ENCODE measurements at places on chromosomes 12 and 14. TPM values are rescaled to one million over a fixed set of nuclear protein-coding genes. Genes with fewer than 3 reads are reported as not detected.

The SPTLC2 gene
- total RNA-seq: 10.8 TPM

DNA sequence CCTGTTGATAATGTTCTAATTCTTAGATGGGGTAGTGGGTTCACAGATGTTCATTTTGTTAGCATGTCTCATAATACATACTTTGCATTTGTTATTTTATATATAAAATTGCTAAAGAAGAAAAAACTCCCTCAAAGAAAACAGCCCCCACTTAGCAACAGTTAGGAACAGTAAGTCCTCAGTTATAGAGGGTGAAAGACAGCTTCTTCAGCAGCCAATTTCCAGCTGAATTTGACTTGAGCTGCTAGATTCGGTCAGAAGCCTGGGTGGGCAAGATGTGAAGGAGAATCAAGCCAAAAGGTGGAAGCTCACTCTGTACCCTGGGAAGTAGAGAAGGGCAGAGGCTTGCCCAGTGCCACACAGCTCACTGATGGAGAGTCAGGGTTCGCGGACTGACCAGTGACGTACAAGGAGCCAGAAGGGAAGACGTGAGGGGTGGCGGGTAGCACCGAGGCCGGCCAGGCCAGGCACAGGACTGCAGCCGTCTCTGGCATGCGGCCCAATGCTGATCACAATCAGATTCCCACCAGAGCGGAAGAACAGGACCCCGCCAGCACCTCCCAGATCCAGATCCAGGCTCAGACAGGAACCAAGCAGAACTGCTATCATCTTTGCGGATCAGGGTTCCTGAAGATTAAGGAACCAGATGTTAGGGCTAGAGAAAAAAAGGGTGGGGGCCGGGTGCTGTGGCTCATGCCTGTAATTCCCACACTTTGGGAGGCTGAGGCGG, 30.4 kb upstream of the VWF start:
- peak; percentile 82 for DNase-seq

DNA sequence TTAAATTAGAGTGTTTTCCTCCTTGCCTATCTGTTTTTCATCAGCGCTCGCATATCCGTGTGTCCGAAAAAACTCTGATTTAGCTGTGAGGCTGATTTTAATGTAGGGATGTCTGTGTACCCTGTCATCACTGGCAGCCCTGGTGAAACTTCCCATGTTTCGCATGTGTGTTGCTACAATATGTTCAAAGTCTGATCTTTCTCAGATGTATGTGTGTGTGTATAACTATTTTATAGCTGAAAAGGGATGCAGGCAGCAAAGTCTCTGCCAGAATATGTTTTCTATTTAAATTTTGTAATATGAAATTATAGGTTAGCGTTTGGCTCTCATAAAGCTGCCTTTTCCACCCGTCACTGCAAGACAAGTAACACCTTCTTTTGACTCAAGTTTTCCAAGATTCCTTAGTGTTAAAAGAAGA, 154.8 kb downstream of the TMTC2 start:
- no peak for DNase-seq

- peak; percentile 4 for DNase-seq
These were observed 54.0 kb downstream of the MVK start for GRCh38 chr12:109627633-109628032.

GRCh38 chr14:47194055-47194454, 481.4 kb downstream of the MDGA2 start:
- no peak for DNase-seq

GRCh38 chr12:79569679-79570078, 121.1 kb downstream of the PAWR start:
- no peak for DNase-seq

GRCh38 chr12:104702565-104703139, 245.9 kb downstream of the CHST11 start:
- DNase-seq: peak; percentile 82

DNA sequence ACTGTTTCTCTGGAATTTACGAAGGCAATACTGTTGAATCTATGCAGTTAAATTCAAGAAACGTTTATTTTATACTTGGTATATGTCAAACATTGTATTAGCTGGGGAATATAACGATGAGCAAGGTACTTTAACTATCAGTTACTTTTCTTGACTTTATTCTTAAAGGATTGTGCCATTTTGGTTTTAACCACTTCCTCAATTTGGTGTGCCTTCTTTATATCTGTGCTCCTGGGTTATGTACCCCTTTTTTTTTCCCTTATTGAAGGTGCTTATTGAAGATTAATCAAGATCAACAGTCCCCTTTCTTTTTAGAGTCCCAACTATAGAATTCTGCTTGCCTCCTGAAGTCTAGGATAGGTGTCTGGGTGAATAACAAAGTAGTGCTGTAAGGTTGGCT, 5.8 kb downstream of the RAB21 start:
- DNase-seq: no peak

DNA sequence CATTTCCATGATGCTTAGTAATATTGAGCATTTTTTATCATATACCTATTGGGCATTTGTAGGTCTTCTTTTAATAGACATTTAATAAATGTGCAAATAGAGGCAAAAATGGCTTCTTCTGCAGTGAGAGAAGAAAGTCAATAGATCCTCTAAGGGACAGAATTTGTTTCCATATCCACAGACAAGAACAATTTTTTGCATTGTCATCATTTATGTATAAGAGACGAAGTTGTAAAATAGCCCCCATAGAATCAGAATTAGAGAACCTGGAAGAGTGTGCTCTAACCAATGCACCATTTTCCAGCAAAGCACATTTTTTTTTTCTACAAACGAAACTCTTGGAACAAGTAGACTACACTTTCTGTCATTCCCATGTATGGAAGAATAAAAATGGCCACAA, 365.1 kb upstream of the PDE3A start:
- DNase-seq: no peak

The TAS2R46 gene
- 0.43 TPM for total RNA-seq

DNA sequence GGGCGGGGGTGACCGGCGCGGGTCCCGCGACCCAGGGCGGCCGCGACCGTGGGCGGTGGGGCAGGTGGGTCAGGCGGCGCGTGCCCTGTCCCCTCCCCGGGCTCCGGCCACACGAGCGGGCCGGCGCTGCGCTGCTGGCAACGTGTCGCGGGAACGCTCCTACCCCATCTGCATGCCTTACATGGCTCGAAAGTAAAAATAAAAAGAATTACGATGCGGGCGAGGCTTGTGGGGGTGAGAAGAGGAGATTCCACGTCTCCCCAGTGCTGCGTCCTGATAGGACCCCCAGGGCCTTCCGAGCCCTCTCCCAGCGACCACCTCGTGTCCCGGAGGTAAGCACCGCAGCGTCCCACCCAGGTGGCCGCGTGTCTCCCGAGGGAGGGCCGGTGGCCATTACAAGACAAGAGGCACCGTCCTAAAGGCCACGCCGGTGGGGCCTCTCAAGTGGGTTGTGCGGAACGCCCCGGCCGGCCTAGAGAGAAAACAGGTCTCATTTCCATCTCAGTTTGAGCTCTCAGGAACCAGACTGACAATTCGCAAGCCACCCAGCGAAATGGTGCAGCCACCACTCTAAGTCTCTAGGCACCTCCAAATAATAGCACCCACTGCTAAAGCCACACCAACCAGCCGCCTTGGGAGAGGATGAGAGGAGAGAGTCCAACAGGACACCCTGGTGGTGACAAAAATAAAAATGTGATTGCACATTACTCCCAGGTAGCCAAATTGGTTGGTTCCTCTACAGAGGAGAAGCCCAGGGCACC, 612 bp upstream of the FOXN3 start:
- DNase-seq: peak; percentile 83

The SPX gene
- total RNA-seq: 12.4 TPM

DNA sequence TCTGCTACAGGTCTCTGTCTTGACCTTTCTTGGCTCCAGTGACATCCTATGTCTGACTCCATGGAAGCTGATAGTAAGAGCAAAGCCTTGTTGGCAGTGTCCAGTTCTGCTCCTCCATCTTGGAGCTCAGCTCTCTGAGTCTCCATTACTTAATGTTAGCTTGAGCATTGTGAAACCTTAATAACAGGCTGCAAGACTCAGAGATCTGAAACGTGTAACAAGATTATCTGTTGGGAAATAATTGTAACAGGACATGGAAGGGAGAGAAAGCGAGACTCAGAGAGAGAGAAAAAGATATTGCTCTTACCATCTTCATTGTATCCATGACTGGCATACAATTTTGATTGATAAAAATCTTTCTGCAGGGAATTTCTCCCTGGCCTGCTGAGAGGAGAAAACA, 1365.7 kb downstream of the AACS start:
- no peak for DNase-seq

GRCh38 chr12:72869024-72869423, 596.9 kb downstream of the TRHDE start:
- DNase-seq: no peak

GRCh38 chr12:49644620-49644994, 21.2 kb downstream of the PRPF40B start:
- peak; percentile 86 for DNase-seq

DNA sequence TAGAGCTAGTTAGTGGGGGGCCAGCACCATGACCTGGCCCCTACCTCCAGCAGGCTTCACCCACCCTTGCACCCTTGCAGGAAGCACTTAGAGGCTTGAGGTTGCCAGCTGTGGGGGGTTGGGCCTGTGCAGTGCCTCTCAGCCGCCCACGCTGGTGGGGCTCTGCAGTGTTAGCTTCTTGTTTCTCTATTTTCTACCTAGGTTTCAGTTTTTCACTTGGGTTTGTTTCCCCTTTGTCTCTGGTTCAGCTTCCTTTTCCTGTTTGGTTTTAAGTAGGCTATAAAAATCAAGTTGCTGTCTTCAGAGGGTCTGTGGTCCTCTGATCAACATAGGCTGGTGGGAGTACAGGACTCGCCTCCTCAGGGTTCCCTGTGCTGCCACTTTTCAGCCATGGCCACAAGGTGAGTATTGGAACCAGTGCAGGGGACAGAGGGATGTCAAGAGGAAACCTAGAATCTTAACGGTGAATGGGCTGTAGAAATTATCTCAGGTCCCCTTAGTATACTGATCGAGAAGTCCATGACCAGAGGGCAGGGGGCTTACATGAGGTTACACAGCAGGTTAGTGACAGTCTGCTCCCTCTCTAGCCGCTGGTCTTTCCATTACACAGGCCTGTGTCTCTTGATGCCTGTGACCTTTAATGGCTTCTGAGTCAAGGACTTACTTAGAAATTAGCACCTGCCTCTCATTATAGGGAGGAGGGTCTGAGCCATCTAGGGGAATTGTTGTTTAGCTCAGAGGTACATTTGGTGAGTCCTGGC, at the start of gene EVL:
TSS of gene EVL (plus strand) at position 312 of the 761 bp plus-strand sequence. CDS start at position 391, 79 bp downstream.
- DNase-seq: peak; percentile 72

The ZFYVE1 gene
- 14.1 TPM for total RNA-seq

GRCh38 chr12:5969156-5969973, 24.3 kb upstream of the ANO2 start:
- DNase-seq: no peak

The TAS2R43 gene
- not detected for total RNA-seq

- DNase-seq: no peak
These were observed 13.7 kb upstream of the DERA start for GRCh38 chr12:15897433-15897832.

The TNFAIP2 gene
- 56.5 TPM for total RNA-seq

- no peak for DNase-seq
These were observed 55.8 kb downstream of the BCL2L14 start for GRCh38 chr12:12126551-12126950.

The SMCO3 gene
- total RNA-seq: 0.30 TPM

DNA sequence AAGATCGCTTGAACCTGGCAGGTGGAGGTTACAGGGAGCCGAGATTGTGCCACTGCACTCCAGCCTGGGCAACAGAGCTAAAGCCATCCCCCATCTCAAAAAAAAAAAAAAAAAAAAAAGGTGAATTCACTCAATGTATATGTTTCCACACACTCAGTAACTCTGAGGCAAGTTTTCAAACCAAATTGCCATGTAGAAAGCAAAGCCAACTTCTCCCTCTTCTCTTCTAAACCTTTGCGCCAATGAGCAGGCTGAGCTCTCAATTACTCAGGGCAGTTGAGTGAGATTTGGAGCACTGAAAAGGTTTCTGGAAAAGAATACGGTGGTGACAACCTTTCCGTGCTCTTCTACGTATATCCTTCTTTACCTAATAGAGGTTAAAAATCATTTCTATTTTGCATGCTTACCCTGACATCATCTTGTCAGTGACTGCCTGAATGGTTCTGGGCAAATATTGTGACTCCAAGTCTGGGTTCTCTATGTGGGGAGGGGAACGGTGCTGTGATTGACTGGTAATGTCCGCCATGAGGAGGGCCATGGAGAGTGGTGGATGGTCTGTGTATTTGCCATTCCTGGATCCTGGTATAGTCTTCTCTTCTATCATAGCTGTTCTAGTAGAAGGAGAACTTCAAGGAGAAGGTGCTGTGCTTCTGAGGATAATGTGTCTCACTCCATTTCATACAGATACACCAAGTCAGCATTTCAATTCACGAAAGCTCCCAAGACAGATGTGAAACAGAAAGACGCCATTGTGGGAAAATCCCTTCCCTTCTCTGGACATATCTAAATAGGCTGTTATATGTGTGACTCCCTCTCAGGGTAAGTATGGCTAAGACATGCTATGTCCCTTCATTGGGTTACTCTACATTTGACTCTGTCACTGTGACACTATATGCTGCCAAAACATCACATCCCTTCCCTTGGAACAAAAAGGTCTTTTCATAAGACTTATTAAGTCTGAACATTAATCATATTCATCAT, 46.2 kb upstream of the MED13L start:
- DNase-seq: no peak

DNA sequence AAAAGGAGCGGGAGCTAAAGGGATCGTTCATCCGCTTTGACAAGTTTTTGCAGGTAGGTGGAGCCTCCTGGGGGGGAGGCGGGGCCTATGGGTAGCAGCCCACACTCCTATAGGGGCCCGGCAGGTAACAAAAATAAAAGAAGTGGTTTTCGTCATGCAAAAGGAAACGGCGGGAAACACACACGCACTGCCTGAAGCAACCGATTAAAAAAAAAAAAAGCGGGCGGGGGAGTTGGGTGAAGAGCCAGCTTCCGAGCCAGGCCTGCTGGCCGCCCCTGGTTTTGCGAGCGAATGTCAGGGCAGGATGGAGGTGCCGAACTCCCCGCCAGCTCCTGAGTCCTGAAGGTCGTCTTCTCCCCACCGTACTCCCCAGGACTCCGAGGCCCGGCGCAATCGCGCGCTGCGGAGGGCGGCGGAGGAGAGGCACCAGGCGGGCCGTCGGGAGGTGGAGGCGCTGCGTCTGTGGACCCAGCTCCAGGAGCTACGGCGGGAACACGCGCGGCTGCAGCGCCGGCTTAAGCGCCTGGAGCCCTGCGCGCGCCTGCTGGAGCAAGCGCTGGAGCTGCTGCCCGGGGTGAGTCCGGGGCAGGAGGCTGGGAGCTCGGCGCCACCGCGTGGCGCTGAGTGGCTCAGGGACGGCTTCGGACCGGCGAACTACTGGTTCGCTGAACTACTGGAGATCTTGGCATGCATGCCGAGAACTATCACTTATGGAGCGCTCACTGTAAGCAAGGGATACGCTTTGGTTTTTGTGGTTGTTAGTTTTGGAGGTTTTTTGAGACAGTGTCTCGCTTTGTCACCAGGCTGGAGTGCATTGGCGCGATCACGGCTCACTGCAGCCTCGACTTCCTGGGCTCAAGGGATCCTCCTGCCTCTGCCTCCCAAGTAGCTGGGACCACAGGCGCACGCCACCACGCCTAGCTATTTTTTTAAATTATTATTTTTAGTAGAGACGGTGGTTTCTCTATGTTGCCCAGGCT, 3.6 kb downstream of the CFAP73 start:
- peak; percentile 79 for DNase-seq

GRCh38 chr12:570435-570920, 92.8 kb downstream of the NINJ2 start:
- DNase-seq: peak; percentile 86
